ENCODE measurements at places on chromosomes 3 and 15.

GRCh38 chr3:94619643-94620042 is 556.8 kb downstream of the NSUN3 start:
- no peak for DNase-seq

DNA sequence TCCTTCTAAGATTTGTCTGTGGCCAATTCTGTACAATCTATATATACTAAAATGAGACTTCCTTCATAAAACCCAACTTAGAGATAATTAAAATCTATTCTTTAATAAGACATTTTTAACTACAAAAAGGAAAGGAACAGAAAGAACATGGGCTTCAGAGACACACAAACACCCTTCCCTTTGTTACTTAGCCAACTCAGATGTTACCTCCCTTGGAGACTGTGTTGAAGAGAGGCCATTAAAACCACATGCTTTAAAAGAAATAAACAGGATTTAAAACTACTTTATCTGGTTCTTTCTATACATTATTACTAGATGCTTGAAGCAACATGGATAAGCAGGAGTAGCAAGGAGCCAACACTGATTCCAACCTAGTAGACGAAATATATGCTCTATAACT is 42.0 kb downstream of the LRRFIP2 start:
- DNase-seq: no peak

DNA sequence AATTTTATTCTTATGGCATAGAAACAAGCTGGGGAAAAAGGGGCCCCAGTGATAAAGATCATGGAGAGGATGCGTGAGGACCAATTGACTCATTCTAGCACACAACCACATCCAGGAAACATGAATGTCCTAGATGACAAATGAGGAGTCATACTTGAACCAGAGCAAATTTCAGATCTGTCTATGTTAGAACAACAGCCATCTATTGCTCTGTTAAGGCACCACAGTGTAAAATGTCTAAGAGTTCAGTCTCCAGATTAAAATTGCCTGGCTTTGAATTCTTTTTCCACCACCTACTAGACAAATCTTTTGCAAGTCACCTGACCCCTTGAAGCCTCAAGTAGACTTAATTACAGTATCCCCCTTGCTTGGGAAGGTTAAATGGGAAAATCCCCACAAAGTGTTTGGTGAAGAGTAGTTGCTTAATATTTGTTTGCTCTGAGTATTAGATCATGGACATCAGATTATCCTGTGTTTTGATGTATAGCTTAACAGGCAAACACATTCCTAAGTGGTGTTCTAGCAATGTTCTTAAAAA is 258.7 kb upstream of the TGFBR2 start:
- no peak for DNase-seq

DNA sequence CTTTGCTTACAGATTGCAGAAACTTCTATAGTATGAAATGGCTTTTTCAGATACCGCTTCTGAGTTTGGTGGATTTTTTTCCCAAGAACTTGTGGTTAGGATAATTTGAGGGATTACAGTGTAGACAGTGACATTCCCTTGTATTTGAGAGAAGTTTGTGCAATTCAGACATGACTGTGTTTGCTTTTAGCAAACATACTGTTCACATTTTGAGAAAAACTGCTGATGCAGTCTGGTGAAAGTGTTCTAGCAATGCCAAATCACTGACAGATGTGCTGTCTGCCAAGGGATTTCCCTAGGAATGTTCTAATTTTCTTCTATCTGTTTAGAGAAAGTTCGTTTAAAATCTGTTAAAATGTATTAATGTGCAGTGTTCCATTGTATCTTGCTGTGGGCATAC is 652.6 kb downstream of the FHIT start:
- DNase-seq: no peak

DNA sequence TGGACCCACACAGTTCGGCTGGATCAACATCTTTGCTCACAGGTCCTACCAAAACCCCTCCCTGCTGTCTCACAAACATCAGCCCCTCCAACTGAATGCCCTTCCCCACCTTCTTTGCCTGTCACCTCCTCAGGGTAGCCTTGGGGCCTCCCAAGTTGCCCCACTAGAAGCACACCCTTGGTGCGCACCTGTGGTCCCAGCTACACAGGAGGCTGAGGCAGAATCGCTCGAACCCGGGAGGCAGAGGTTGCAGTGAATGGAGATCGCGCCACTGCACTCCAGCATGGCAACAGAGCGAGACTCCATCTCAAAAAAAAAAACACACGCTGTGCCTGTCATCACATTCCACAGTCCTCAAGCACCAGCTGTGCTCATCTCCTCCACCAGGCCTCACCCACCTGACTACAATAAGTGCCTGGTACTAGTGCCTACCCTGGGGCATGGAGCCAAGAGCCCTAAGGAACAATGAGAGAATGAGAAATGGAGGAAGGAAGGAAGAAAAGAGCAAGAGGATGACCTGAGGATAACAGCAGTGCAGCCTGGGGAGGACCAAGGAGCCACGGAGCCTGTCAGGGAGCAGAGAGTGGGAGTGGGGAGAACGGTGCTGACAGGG is 26.0 kb downstream of the RPN1 start:
- DNase-seq: no peak

DNA sequence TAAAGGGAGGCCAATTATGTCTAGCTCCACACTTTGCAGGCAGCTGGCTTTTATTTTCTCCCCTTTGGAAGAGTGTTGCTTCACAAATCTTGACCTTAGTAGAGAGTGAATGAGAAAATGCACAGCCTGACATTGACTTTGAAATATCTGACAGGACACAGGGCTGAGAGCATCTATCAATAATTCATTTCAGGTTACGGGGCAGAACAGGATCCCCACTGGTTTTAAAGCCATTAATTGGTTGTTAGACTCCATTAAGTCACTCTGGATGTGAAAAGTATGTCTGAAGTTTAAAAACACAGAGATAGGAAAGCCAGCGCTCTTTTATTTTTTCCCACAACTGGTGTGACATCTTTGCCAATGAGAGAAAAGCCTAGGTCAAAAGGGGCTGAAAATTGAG is 251.9 kb upstream of the TMC3 start:
- no peak for DNase-seq

DNA sequence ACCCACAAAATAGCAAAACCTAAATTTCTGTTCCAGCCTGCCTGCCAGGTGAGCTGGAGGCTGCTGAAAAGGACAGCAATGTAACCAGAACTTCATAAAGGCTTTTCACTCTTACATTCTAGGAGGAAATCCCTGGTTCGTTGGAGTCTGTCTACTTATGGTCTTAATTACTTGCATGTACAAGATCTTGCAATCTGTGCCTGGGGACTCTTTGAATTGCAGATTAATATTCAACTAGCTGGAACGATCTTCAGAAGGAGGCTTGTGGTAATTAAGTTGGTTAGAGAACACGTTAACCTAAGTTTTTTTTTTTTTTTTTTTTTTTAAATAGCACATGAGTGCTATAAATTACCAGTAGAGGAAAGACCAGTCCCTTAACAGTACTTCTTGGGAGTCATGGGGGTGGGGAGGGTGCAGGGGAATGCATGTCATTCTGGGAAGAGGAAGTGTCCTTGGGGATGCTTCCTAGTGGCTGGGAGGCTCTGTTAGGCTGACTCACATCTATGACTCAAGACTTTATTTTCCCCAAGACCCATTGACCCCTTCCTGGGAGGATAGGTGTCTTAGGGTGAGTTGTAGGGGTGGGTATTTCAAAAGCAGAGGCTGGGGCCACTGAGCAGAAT is 139.8 kb downstream of the RAB11A start:
- DNase-seq: no peak

DNA sequence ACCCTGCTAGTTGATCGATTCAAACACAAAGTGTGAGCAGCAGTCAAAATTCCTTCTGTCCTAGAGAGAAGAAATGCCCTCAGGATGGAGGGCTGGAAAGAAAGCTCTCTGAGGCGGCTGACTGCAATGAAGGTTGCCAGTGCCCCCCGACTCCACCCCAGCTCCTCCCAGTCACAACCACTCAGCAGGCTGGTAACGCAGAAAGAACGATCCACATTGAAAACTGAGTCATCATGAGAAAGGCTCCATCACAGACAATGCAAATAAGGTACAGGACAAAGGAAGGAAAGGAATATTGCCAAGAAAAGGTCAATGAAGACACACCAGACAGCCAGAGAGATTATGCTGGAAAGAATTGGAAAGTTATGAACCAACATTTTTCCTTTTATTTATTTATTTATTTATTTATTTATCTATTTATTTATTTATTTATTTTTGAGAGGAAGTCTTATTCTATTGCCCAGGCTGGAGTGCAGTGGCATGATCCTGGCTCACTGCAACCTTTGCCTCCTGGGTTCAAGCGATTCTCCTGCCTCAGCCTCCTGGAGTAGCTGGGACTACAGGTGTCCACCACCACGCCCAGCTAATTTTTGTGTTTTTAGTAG is 17.4 kb upstream of the VGLL4 start:
- DNase-seq: no peak

DNA sequence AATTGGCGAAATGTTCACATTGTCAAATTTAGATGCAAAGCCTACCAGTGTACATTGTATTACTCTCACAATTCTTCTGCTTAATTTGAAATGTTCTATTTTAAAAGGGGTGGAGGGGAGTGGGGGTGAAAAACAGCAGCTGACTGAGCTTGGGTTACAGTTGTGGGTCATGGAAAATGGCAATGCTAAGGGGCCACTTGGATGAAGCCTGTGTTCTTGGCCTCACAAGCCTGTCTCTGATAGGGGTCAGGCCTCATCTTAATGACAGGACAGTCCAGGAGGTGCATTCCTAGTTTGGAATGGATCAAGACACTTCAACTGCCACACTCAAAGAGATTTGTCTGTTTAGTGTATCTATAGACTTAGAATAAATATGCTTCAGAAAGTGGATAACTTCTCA is 158.2 kb downstream of the TNIK start:
- no peak for DNase-seq

DNA sequence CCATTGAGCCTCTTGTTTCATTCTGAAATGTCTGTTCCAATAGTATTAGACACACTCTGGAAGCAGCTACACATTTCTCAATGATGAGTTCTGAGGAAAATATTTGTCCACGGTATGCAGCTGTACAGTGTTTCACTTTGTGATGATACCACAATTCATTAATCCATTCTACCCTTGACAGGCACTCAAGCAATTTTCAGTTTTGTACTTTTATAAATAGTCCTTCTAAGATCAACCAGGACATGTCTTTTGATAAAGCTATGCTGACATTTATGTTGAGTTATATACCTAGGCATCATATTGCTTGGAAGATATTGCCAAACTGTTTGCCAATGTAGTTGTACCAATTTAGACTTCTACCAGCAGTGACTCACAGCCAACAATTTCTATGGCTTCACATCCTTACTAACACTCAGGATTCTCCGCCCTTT is 165.1 kb upstream of the COL8A1 start:
- DNase-seq: no peak

GRCh38 chr15:51438526-51438925 is 97.1 kb downstream of the GLDN start:
- no peak for DNase-seq

DNA sequence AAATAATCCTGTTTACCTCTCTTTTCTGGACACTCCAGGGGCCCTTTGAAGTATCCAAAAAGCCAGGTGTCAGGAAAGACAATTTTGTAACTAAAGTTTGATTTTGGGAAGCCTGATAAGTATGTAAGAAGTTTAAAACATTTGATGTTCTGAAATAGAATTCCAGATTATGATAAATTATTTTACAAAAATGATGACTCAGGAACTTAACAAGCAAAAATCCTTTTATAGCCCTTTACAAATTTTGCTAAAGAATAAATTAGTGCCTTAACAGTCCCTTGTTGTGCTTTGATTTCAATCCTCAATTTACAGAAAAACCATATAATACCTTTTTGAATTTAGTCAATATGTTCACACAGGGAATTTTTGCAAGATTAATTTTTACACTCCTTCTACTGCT is 38.1 kb downstream of the IL1RAP start:
- DNase-seq: no peak

DNA sequence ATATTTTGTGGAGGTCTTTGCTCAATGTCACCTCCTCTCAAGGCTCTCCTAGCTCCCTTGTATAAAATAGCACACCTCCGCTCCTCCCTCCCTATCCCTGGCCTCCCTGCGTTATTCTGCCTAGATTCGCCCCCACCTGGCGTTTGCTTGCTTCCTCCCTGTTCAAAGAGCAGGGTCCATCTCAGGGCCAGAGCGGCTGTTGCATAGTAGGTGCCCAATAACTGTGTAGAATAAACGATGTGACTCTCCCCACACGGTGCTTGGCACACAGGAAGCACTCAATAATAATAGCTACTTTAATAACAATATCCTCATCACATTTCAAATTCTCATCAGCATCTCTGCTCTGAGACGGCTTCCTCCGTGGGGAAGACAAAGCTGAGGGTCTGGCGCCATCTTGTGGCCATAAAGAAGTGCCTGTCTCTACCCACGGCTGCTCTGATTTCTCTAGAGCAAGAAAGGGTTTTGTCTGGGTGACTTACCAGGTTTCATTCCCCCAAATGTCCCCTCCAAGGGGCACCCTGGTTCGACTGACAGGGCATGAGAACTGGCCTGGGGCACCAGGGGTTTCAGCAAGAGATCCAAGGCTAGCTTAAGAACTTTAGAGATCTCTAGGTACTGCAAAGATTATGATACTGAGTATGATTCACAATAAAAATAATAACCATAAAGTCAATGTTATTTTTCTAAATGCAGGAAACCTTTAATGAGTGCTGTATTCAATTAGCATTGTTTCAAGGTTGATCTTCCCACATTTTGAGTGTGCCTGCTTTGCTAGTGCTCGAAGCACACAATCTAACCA is 16.1 kb downstream of the CD276 start:
- peak; percentile 65 for DNase-seq

DNA sequence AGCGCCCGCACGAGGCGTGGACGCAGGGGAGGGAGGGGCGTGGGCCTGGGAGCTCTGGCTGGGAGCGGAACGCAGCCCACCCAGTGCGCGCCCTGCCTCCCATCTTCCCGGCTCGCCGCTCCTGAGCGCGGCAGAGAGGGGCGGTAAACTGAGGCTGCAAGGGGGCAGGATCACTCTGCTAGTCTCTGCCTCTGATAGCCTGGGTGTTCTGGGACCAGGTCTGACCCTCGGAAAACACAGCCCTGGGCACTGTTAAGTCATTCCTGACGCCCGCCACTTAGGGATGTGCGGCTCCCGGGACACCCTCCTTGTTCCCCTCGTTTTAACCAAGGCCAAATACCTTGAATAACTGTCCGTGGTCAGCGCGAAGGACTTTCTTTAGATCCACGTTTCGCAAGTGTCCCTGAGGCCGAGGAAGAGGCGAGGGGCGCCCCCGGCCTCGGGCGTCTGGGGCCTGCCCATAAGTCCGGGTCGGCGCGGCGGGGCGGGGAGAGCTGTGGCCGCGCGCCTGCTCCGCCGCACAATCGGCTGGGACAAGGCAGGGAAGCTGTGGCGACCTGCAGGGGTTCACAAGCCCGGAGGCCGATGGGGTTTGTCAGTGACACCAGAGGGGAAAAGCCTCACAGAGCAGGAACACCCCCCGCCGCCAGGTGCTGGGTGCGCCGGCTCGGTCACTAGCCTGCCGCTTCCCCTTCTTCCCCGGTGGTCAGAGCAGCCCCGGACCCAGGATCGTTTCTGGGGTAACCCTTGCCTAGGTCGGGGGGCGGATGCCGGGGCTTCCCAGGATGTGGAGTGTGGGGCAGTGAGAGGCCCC is 1.5 kb downstream of the ITPKA start:
- DNase-seq: no peak

DNA sequence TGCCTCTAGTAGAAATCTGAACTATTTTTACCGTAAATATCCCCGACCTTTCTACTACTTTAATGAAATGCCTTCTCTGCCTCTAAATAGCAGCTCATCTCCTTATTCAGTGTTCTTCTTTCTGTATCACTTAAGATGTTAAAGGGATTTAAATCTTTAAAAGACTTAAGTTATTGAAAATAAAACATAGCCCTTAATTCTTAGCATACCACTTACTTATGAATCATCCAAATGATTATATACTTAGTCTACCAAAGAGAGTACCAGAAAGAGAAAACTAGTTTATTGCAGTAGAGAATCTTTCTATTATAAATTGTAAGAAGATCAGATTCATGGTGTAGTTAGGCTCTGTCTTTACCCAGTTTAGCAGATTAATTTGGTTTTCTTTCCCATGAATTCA is 802.0 kb downstream of the TBL1XR1 start:
- no peak for DNase-seq

All from stimulated activated CD8-positive, alpha-beta memory T cell treated with anti-CD3 and anti-CD28 coated beads, Interleukin-7, amount 100 ng/mL, for 24 hours (primary cell).